Hair follicle dermal papilla cell (primary cell): ENCODE measurements at places on chromosomes 11 and 22. TPM values are rescaled to one million over a fixed set of nuclear protein-coding genes. Genes with fewer than 3 reads are reported as not detected.

CNGA4 gene
- total RNA-seq: 0.16 TPM in 1 of 2 replicates, not detected in the other

SULT4A1 gene
- 0.12 and 0.16 TPM in 2 replicates for total RNA-seq

KCNK4 gene
- 0.12 TPM in 1 of 2 replicates, not detected in the other for total RNA-seq

RDX gene
- 65.6 and 73.5 TPM in 2 replicates for total RNA-seq

C11orf42 gene
- 0.16 TPM in 1 of 2 replicates, not detected in the other for total RNA-seq

WT1 gene
- not detected in 2 replicates for total RNA-seq

PRDX5 gene
- total RNA-seq: 151 and 192 TPM in 2 replicates
